ENCODE measurements at places on chromosomes 3 and 15. TPM values are rescaled to one million over a fixed set of nuclear protein-coding genes. Genes with fewer than 3 reads are reported as not detected.

GRCh38 chr15:99433757-99434450 is 131.9 kb upstream of the MEF2A start:
- no peak overlapping the region for H3K27ac ChIP-seq
- peaks cover 3% of the 10 kb centered on the region for H3K27me3 ChIP-seq
- peaks cover 30% of the 10 kb centered on the region for H3K4me1 ChIP-seq
- DNase-seq, result no peak
- no peak overlapping the region for H3K4me3 ChIP-seq

DNA sequence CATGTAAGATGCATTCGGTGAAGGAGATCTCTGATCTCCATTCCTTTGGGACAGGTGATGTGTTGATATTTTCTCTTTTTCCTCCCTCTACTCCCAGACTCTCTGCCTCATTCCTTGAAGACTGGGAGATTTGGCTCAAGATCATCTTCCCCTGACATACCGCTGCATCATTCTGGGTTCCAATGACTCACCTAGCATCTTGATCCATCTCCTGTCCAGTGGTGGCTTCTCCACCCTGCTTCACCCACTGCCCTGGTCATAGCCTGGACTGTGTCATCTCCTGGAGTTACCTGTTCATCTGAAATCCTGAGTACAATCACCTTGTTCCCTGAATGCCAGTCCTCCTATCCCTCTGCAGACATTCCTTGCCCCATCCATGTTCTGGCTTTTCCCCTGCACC is 57.4 kb upstream of the TRAK1 start:
- DNase-seq, result no peak
- no peaks in the 10 kb centered on the region for H3K27me3 ChIP-seq
- H3K36me3 ChIP-seq, result peaks cover 7% of the 10 kb centered on the region
- no peak overlapping the region for H3K4me3 ChIP-seq
- no peaks in the 10 kb centered on the region for H3K4me1 ChIP-seq

GRCh38 chr15:36230776-36231175 is 348.6 kb upstream of the CDIN1 start:
- H3K27ac ChIP-seq, result no peak overlapping the region
- no peaks in the 10 kb centered on the region for H3K4me1 ChIP-seq
- H3K27me3 ChIP-seq, result no peaks in the 10 kb centered on the region
- no peaks in the 10 kb centered on the region for H3K36me3 ChIP-seq
- H3K4me3 ChIP-seq, result no peak overlapping the region

DNA sequence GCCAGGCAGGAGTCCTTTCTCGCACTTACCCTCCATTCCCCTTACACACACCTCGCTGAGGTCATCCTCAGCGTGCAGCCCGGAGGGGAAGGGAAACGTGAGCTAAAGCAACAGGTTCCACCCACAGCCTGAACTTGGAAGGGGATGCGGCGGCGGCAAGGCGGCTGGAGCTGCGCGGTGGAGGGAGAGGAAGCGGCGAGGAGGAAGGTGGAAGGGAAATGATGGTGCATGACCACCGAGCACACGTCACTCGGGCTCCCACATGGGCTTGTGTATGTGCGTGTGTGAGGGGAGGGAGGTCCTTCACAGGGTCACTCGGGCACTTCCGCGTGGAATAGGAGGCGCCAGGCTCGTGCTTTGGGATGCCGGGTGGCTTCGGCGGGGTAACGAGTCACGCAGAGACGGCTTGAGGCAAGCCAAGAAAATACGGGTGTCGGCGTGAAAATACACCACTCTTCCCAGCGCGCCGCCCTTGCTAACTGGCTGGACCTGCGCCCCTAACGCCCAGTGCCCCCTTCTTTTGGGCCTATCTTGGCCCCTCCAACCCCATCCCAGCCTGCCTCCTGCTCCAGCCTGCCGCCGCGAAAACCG is 225.5 kb upstream of the IL12A start:
- peak overlapping the region; percentile 72 for H3K4me3 ChIP-seq
- H3K27me3 ChIP-seq, result peaks cover 48% of the 10 kb centered on the region

The GUCA1C gene
- total RNA-seq, result not detected

The LMAN1L gene
- 0.47 TPM for total RNA-seq

Data from activated CD8-positive, alpha-beta T cell treated with anti-CD3 and anti-CD28 coated beads, Interleukin-2, amount 10 ng/mL, durations not matched to agents 7 days and 5 days (primary cell).